Mesothelial cell of epicardium (in vitro differentiated cells): ENCODE measurements at places on chromosomes 1 and 21.

GRCh38 chr1:172914501-172915144 is 136.1 kb downstream of the TNFSF18 start:
- H3K27ac ChIP-seq, result peak overlapping the region; percentile 61
- H3K36me3 ChIP-seq, result peaks cover 11% of the 10 kb centered on the region
- H3K27me3 ChIP-seq, result no peaks in the 10 kb centered on the region
- H3K4me3 ChIP-seq, result no peak overlapping the region
- DNase-seq, result no peak

DNA sequence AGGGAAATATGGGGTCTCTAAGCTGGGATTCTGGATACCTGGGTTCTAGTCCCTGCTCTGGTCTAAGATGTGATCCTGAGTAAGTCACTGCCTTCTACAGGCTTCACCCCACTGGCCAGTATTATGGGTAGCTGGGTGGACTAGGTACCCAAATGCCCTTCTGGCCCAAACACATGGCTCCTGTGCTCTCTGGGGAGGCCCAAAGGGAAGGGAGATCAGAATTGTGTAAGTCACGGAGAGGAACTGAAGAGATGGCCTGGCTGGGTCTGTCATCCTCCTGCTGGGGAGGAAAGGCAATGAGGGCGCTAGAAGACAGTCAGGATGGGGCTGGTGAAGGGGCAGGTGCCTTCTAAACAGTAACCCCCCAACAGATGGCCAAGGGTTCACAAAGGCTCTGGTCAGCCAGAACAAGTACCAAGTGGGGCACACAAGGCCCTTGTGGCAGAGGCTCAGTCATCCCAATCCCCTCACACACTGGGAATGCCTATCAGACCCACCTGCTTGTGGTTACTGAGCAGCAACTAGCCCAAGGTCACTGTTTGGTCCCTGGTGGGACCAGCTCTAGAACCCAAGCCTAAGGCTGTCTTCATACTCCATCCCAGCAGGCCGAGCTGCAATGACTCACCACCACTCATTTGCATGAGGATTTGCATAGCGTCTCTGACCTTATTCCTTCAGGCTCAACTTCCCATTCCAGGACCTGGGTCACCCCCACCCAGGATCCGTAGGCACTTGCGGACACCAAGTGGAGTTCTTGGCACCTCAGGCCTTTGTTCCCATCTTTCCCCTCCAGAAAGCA is 9.2 kb downstream of the MEF2D start:
- no peak overlapping the region for H3K4me3 ChIP-seq
- peaks cover 1% of the 10 kb centered on the region for H3K36me3 ChIP-seq
- DNase-seq, result no peak
- peaks cover 61% of the 10 kb centered on the region for H3K4me1 ChIP-seq

- H3K36me3 ChIP-seq, result peaks cover 9% of the 10 kb centered on the region
- peak overlapping the region; percentile 86 for H3K27ac ChIP-seq
- peaks cover 66% of the 10 kb centered on the region for H3K4me1 ChIP-seq
- no peaks in the 10 kb centered on the region for H3K27me3 ChIP-seq
- no peak for DNase-seq
- peak overlapping the region; percentile 84 for H3K4me3 ChIP-seq
These were observed 2.5 kb downstream of the ATP1B1 start for GRCh38 chr1:169108863-169109560.

DNA sequence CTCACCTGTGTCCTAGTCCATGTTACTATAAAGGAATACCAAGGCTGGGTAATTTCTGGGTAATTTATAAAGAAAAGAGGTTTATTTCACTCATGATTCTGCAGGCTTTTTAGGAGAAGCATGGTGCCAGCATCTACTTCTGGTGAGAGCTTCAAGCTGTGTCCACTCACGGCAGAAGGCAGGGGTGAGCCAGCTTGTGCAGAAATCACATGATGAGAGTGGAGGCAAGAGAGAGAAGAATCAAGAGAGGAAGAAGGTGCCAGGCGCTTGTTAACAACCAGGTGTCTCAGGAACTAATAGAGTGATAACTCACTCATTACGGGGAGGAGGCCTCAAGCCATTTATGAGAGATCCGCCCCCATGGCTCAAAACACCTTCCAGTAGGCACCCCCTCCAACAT is 67.5 kb upstream of the CD34 start:
- H3K27me3 ChIP-seq, result peaks cover 89% of the 10 kb centered on the region
- no peak for DNase-seq
- no peaks in the 10 kb centered on the region for H3K4me1 ChIP-seq
- H3K27ac ChIP-seq, result no peak overlapping the region
- H3K4me3 ChIP-seq, result no peak overlapping the region

DNA sequence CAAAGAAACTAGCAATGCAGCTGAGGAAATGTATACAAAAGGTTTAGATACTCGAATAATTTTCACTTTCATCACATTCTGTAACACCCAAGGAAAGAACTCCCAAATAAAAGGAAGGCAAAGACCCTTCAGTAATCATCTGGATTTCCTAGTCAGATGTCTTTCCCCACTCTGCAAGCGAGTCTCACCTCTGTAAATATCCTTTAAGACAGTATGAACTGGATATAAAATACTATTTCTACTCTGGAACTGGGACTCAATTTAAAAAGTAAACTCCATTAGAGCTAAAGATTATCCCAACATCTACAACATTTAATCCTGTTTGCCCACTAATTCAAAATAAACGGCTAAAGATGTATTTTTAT is 27.0 kb downstream of the C2CD2 start:
- H3K27me3 ChIP-seq, result no peaks in the 10 kb centered on the region
- peak overlapping the region; percentile 43 for H3K4me3 ChIP-seq
- no peak for DNase-seq
- no peaks in the 10 kb centered on the region for H3K36me3 ChIP-seq

- H3K27ac ChIP-seq, result no peak within 1 kb of the TSS
- peaks cover 27% of the 10 kb centered on the region for H3K4me1 ChIP-seq
- H3K36me3 ChIP-seq, result no peaks in the 10 kb centered on the region
- no peak for DNase-seq
These were observed at the start of gene RNF220 for GRCh38 chr1:44405031-44405797. RNF220 (plus strand) TSS chr1:44405255.
